ENCODE measurements at places on chromosomes 6 and 20.

DNA sequence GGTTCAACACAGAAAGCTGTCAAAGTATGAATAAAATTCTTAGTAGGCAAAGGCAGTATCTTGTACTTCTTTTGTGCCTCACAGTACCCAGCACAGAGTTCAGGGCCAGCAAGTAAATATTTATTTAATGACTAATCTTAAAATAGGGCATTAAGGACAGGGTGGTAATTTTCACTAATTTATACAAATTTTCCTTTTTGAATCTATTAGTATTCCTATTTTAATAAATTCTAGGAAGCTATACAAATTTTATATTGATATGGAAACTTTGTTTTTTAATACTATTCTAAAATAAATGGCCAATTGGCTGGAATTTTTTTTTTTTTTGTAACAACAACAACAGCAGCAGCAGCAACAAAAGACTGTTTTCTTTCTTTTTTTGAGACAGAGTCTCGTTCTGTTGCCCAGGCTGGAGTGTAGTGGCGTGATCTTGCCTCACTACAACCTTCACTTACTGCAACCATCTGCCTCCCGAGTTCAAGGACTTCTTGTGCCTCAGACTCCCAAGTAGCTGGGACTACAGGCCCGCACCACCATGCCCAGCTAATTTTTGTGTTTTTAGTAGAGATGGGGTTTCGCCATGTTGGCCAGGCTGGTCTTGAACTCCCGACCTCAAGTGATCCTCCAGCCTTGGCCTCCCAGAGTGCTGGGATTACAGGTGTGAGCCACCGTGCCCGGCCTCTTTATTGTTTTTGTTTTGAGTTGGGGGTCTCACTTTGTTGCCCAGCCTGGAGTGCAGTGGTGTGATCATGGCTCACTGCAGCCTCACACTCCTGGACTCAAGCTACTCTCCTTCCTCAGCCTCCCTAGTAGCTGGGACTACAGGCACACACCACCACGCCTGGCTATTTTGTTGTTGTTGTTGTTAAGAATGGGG lies 85.2 kb downstream of the FKBP5 start:
- DNase-seq: no peak

- no peak for DNase-seq
Observed at GRCh38 chr6:109483735-109484057, 677 bp upstream of the ZBTB24 start.

DNA sequence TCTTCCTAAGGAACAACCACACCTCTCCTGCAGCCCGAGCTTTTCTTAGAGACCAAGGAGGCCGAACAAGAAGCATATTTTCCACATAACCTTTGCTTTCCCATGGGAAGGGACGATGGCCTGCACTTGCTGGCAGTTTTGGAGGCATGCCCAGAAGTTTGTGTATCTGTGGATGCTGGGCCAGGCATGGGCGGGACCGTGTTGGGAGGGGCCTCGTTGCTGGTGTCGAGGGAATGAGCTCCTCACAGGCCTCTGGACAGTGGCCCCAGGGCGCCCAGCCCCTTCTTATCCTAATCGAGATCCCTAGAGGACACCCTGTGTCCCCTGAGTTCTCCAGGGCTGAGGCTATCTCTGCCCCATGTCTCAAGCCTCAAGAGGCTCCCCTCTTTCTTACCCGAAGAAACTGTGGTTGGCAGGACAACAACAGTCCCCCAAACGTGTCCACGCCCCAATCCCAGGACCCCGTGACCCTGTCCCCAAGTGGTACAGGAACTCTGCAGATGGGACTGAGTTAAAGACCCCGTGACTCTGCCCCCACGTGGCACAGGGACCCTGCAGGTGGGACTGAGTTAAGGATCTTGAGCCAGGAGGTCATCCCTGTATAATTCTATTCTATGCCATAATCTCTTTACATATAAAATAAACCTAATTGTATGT lies 99.5 kb upstream of the BHLHE23 start:
- DNase-seq: no peak

GRCh38 chr20:63968928-63969760 lies 586 bp downstream of the ZNF512B start:
- no peak for DNase-seq

GRCh38 chr6:107656401-107656800 lies 166.5 kb downstream of the SOBP start:
- DNase-seq: no peak

DNA sequence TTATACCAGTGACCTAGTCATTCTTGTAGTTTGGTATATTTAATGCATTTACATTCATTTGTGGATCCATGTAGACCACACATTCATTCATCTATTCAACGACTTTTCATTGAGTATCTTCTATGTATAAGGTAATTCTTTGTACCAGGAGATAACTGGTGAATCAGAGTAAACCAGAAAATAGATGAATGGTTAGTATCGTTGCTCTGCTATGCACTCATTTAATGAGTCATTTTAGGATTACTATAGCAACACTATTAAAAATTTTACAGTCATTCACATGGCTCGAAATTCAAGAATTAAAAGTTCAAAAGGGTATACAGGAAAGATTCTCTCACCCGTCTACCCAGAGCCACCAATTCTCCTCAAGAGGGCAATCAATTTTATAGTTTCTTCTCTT lies 26.8 kb downstream of the DOK5 start:
- DNase-seq: no peak
